Brain (organoid and tissue), 16 donors: ENCODE measurements at places on chromosomes 1 and 21.

DNA sequence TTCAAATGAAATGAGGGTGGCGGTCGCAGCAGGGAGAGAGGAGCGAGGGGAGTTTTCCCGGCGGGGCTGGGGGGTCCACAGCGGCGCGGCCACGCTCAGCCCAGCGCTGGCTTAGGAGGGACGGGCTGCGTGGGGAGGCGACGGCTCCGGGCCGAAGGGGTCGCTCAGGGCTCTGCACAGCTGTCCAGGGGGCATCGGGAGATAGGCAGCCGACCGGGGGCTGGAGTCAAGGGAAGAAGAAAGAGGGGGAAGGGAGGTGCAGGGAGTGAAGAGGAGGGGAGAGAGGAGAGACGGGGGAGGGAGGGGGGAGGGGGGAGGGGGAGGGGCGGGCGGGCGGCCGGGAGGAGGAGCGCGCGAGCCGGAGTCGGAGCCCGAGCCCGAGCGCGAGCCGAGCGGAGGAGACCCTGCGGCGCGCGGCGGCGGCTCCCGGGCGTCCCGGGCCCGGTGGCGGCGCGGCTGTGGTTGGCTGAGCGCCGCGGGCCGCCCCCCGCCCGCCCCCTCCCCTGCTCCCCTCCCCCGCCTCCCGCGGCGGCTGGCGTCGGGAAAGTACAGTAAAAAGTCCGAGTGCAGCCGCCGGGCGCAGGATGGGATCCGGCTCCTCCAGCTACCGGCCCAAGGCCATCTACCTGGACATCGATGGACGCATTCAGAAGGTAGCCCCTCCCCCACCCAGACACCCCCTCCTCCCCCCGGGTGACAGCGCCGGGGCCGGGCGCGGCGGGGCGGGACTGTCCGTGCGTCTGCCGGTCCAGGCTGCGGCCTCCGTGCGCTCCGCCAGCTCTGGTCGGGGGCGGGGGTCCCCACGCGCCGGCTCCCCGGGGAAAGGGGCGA, at the start of gene PDE9A:
Gene PDE9A, plus strand, starts transcription at position 391 of the 831 bp plus-strand sequence. Its CDS starts 194 bp downstream, at position 585.
- peak; percentile 86 for DNase-seq

DNA sequence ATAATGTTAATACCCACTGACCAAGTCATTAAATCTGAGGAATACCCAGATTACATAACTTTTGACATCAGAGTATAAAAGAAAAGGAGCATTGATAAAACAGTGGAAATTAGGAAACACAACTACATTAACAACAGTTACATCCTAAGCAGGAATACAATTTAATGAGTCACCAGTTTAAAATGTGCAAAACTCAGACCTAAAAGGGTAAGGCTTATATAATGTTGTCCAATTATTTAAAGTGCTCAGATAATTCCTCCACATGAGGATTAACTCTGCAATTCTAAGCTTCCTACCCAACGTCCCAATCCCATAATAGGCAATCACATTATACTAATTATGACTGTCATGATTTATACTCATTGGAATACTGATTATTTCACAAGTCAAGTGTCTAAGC, 50.5 kb downstream of the ABL2 start:
- DNase-seq = no peak

- DNase-seq = peak; percentile 34
These were observed 15.6 kb upstream of the TACSTD2 start for GRCh38 chr1:58592522-58593134.

DNA sequence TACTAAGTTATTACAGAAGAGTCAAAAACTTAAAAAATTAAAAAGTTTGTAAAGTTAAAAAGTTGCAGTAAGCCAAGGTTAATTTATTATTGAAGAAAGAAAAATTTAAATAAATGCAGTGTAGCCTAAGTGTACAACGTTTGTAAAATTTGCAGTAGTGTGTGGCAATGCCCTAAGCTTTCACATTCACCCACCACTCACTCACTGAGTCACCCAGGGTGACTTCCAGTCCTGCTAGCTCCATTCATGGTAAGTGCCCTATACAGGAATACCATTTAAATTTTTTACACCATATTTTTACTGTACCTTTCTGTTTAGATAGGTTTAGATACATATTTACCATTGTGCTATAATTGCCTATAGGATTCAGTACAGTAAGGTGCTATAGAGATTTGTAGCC, 88.6 kb downstream of the CTH start:
- no peak for DNase-seq

- DNase-seq = no peak
These were observed 45.4 kb downstream of the SMYD2 start for GRCh38 chr1:214326406-214326805.

DNA sequence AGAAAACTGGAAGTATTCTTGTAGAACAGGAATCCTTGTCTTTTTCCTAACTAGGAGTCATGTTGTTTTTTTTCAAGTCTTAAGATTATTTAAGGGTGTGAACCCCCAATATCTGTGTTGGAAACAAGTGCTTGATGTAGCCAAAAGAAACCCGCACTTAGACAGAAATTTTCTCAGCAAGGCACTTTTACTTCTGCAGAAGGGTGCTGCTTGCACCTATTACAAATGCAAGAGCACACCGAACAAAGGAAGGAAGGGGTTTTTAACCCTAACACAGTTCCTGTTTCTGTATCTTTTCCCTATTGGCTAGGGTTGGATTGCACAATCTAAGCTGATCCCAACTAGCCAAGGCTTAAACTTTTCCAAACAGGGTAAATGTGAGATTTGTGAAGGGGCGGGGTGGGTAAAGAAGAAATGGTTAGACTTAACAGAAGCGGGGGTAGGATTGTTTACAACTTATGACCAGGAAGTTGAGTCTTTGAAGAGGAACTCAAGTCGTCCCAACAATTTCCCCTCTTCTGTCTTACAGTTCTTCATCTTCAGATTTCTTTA, 75.1 kb downstream of the ZFYVE9 start:
- DNase-seq = no peak

DNA sequence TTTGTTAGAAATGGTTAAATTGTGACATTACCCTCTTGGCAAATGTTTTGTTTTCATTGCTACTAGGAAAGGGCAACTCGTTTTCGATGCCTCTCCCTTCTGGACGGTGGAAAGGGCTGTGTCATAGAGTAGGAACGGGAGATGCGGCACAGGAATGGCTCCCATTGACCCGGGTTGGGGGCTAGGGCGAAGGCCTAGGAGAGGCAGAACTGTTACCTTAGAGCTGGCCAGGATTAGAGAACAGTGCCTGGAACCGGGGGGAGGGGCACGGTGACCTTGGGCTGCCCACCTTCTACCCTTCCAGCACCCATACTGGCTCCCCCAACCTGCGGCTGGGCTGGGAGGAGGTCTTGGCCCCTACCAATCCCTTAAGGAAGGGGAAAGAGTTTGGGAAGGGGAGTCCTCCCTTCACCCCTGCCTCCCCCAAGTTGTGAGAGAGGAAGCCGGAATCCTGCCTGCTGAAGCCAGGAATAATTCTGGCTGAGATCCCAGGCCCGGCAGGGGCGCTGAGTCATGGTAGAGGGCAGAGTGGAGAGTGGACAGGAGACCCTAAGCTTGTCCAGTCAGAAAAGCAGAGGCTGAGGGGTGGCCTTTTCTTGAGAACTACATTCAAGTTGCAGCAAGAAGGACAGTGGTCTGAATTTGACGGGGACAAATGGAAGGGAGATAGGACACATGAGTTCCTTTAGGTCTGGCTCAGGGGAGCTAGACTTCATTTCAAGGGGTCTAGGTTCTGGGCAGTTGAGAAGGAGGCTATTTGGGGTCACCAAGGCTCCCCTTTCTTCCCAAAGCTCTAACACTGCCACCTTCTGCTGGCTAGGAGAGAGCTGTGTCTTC, 8.2 kb downstream of the LMNA start:
- no peak for DNase-seq

DNA sequence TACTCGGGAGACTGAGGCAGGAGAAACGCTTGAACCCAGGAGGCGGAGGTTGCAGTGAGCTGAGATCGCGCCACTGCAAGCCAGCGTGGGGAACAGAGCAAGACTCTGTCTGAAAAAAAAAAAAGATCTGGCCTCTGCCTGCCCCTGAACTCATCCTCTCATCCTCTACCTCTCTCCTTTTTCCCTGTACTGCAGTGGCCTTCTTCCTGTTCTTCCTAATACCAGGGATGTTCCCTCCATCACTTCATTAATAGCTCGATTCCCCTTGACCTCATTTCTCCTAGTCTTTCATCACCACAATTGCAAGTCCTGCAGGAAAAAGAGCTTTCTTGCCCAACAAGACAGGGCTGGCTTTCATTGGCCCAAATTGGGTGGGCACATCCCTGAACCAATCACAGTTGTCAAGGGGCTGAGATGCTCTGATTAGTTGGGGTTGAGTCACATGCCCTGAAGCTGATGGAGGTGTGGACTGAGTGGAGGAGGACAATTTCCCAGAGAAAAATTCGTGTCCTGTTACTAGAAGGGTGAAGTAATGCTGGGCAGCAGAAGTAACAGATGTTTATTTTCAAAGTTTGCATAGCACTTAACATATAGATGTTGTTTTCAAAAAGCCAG, 86.8 kb upstream of the PUM1 start:
- DNase-seq = peak; percentile 52

DNA sequence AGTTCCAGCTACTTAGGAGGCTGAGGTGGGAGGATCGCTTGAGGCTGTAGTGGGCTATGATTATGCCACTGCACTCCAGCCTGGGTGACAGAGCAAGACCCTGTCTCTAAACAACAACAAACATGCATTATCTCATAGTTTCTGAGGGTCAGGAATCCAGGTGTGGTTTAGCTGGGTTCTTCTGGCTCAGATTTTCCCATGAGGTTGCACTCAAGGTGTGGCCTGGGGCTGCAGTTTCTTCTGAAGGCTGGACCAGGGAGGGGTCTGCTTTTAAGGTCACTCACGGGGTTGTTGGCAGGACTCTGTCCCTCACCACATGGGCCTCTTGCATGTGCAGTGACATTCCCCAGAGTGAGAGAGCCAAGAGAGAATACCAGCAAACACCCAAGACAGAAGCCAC, 77.0 kb downstream of the EPHB2 start:
- no peak for DNase-seq

GRCh38 chr1:167088746-167089417, 1.3 kb downstream of the GPA33 start:
- DNase-seq = peak; percentile 22

DNA sequence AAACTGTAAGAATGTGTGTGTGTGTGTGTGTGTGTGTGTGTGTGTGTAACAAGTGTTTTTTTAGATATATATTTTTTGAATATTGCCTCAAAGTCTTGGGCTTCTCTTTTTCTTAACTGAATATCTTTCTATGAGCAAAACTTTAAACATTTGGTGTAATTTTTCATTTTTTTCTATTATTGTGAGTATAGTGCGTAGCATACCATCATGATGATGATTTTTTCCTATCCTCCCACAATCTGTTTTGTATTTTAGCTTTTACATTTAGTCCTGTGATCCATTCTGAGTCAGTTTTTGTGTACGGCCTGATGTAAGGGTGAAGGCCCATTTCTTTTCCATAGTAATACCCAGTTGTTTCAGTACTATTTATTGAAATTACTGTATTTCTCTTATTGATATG, 680.6 kb downstream of the TTLL7 start:
- DNase-seq = no peak

DNA sequence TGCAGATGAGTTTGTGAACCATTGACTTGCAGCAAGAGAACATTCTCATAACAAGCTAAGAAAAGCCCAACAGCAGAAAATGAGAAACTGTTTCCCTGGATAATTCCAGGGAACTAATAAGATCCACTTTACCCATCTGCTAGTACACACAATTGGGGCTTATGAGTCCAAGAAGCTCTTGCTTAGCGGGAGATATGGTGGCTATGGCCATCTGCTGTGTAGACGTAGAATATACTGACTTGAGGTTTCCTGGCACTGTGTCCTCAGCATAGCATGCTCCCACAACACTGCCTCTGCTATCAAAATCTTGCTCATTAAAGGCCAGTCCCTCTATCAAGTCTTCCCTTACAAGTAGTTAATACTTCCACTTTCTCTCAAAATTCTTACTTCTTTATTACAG, 6.8 kb upstream of the RXRG start:
- DNase-seq = no peak

DNA sequence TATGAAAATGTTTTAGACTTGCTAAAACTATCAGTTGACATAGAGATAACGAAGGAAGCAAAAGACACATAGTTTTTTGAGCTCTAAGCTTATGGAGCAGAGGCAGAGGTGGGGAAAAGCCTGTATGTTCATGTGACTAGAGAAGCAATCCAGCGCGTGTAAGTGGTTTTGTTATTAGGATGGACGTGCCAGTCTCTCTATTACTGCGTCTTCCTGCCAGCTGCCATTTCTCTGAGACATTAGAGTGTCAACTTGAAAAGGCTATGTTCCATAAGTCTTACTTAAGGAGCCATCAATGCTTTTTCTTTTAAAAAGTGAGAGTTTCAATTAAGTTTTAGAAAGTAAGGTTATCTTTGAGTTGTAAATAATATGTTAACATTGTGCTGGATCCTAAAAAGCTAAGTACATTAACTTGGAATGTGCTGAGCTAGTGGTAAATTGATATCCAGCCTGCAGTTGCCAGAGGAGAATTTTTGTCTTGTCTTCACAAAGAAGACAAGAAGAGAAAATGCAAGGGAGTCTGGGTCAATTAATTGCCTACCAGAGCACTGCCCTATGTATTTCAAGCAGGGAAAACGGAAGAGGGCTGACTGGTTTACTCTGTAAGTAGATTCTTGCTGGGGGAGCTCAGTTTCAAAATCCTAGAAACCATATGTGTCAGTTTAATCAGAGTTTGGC, 161.8 kb upstream of the B3GALT2 start:
- DNase-seq = peak; percentile 1

- peak; percentile 45 for DNase-seq
These were observed 1.6 kb downstream of the C1orf21 start for GRCh38 chr1:184388319-184388889.

- no peak for DNase-seq
These were observed 14.9 kb downstream of the SLC9A1 start for GRCh38 chr1:27139980-27140379.

DNA sequence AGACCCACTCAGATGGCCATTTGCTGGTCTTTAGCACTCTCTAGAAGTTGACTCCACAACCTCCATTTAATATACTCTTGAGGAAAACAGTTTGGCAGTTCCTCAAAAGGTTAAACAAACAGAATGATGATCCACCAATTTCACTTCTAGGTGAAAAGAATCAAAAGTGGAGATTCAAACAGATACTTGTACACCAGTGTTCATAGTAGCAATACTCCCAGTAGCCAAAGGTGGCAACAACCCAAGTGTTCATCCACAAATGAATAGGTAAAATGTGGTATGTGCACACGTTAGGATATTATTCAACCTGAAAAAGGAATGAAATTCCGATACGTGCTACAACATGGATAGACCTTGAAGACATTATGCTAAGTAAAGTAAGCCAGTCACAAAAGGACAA, 6.3 kb downstream of the PRCC start:
- DNase-seq = no peak

- DNase-seq = peak; percentile 96
These were observed 75.5 kb downstream of the HIVEP3 start for GRCh38 chr1:41842993-41843755.

DNA sequence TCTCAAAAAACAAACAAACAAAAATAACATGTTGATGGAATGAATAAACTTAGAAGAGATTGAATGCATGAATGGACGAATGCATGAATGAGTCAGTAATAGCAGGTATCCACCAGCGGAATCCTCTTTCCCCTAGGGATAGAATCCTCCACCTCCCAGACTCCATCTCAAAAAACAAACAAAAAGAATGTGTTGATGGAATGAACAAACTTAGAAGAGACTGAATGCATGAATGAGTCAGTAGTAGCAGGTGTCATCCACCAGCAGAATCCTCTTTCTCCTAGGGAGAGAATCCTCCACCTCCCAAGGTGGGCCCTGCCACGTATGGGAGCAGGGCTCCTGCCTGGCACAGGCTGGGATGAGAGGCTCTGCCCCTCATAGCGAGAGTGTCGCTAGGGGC, 26.8 kb upstream of the RNF19B start:
- no peak for DNase-seq
